Thoracic aorta (tissue), 2 donors: ENCODE measurements at places on chromosomes 16 and 17. TPM values are rescaled to one million over a fixed set of nuclear protein-coding genes. Genes with fewer than 3 reads are reported as not detected.

NFE2L1 gene
- 131 TPM for total RNA-seq

PTRH2 gene
- 8.9 TPM for total RNA-seq

PPM1E gene
- total RNA-seq, result not detected

SLC39A11 gene
- total RNA-seq, result 29.1 TPM

ZDHHC1 gene
- total RNA-seq, result 15.0 TPM

SRRM2 gene
- total RNA-seq, result 476 TPM

KAT2A gene
- 26.4 TPM for total RNA-seq

TPSD1 gene
- total RNA-seq, result 3.1 TPM

DNA sequence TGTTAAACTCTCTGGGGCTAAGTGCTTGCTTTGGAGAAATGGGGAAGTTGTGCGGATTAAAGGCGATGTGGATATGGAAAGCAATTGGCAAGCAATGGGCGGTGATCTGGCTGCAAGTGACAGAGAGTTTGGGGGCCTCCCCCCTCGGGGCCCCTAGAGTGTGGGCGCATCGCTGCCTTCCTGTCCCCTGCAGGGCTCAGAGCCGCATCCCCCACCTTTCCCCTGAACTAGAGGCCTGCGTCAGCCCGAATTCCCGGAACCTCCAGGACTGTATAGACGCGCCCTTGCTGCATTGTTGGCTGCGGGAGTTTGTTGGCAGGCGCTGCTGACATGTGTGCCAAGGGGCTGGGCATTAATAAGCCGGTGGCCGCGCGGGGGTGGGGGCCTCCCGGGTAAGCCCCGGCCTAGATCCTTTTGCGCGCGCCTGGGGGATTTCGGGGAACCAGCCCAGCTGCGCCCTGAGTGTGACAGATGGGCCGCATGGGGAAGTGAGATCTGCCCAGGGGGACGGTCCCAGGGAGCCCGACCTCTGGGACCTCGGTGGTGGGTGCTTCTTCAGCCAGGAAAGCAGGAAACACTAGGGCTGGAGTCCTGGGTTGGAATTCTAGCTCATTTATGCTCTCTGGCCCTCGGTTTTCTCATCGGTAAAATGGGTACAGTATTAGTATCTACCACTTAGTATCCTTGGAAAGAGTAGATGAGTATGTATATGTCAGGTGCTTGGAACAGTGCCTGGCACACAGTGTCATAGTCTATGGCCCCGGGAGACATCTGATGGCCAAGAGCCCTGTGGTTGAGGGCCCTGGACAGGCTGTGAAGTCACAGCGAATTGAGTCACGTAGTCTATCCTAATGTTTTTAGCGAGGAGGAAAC is 1.0 kb downstream of the EEF2K start:
- peak; percentile 83 for DNase-seq

DNA sequence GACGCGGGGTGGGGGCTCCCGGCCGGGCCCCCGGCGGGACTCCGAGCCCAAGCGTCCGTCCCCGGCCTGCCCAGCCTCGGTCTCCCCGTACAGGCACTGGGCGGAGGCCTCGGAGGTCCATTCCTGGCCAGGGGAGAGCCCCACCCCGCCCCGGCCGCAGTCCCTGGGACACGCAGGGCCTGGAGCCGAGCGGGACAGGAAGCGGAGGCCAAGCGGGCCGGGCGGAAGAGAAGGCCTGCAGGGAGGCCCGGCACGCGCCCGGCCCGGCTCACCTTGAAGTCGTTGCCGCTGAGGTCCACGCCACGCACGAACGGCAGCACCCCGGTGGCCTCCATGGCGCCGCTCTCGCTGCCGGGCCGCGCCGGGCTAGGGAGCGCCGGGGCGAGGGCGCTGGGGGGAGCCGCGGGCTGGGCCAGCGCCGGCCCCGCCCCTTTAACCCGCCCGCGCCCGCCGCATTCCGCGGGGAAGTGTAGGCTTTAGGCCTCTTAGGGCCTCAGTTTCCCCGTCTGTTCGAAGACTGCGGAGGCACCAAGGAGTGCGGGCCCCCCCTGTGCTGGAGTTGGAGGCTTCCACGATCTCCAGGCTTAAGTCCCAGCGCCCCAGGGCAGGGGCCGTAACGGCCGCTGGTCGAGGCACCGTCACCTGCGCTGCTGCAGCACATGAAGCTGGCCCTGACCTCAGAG is at the start of gene FLII:
Gene FLII (minus strand): TSS at position 383 of the 683 bp plus-strand sequence. CDS start 48 bp downstream, at position 335.
- no peak for DNase-seq

- DNase-seq, result peak; percentile 65
Measured at GRCh38 chr17:80649672-80650330, 105.2 kb downstream of the RPTOR start.

DNA sequence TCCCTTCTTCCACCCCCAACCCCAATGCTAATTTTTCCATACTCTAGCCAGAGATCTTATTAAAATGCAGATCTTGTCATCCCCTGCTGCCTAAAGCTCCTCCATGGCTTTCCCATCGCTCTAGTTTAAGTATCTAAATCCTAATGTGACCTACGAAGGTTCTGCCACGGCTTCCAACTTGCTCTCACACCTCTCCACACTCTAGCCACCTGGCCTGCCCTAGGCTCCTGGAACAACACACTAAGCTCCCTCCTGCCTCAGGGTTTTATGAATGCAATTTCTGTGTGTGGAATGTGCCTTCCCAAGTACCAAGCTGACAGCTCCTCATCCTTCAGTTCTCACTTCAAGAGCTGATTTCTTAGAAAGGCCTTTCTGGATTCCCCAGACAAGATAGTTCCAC is 16.6 kb downstream of the NXPH3 start:
- DNase-seq, result no peak

DNA sequence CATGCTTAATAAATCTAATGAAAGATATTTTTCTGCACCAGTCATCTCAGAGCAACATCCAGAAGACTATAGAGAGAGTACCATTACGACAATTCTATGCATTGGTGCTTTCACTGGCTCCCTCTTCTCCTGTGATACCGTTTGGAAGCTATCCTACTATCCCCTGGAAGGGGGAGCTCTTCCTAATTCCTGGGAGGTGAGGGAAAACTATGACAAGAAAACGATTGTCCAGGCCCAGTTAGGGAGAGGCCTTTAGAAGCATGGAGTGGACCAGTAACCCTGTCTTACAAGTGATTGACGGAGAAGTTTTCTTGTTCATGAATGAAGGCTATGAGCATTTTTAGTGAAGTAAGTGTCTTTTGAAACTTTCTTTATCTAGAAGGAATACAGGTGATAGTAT is 150.2 kb downstream of the TANC2 start:
- no peak for DNase-seq

DNA sequence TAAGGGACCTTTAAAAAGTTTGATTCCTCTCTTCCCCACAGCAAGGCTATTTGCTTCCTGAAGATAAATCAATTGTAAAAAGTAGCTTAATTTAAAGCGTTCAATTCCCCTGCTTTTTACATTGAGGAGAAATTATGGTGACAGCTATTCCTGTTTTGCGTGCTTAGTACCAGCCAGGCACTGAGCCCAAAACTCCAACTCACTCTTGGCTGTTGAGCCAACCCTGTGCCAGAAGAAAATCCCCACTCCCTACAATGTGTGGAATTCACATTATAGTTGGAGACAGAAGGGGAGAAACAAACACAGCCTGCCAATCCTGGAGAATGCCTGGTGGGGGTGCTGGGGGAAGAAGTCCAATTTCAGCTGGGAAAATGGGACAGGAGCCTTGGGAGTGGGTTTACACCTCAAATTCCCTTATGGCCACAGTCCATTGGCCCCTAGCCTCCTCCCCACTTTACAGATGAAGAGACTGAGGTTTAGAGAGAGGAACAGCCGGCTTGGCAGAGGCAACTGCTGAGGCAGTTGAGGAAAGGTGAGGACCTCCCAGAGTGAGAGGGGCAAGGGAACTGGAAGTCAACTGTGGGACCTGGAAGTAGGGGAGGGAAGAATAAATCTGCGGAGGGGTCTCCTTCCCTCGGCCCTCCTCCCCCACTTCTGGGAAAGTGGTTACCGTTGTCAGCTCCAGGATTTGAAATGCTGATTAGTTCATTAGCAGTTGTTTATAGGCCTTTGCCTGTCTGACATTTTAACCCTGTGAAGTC is 26.1 kb downstream of the CDH1 start:
- no peak for DNase-seq

DNA sequence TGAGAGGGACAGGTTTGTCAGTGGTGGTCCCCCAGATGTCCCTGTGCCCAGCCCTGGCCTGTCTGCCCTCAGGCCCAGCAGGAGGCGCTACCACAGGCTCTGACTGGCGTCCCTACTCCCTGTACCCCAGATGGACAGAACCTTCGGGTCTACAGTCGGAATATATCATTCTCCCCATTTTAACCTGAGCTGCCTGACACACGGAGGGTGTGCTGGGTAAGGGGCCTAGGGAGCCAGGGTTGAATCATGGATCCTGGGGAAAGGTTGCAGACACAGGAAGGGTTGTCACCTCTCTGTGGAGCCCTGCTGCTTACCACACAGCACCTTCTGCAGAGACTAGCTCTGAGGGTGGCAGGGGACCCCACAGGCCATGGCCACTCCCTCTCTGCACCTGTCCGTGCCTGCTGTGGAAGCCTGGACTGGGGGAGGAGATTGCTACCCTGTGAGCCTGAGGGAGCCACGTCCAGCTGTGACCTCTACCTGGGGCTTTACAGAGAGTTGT is 162.2 kb upstream of the ZNF267 start:
- DNase-seq, result no peak

- DNase-seq, result no peak
Measured at GRCh38 chr17:52674686-52675085, 516.2 kb upstream of the CA10 start.

GRCh38 chr17:72407336-72407909 is 286.6 kb downstream of the SOX9 start:
- DNase-seq, result peak; percentile 33

- no peak for DNase-seq
Measured at GRCh38 chr17:17236295-17237025, 508 bp downstream of the FLCN start.

DNA sequence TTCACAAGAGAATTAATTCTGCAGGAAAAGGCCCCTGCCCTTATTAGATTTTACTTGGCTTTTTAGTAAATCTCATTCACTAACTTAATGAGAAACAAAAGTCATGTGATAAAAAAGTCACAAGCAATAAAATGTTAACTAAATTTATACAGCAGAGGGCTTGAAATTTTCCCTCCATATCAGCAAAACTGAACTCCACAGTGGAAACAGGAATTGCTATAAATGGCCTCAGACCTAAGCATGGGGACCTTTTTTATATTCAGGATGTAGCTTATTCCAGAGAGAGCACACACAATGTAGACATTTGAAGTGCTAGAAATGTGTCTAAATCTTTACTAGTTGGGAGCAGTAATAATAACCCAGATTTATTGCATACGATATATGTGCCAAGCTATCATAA is 291.5 kb downstream of the C16orf95 start:
- DNase-seq, result no peak

GRCh38 chr16:78889346-78889745 is 711.2 kb downstream of the MAF start:
- no peak for DNase-seq

GRCh38 chr17:34204402-34204801 is 50.7 kb upstream of the CCL2 start:
- no peak for DNase-seq

DNA sequence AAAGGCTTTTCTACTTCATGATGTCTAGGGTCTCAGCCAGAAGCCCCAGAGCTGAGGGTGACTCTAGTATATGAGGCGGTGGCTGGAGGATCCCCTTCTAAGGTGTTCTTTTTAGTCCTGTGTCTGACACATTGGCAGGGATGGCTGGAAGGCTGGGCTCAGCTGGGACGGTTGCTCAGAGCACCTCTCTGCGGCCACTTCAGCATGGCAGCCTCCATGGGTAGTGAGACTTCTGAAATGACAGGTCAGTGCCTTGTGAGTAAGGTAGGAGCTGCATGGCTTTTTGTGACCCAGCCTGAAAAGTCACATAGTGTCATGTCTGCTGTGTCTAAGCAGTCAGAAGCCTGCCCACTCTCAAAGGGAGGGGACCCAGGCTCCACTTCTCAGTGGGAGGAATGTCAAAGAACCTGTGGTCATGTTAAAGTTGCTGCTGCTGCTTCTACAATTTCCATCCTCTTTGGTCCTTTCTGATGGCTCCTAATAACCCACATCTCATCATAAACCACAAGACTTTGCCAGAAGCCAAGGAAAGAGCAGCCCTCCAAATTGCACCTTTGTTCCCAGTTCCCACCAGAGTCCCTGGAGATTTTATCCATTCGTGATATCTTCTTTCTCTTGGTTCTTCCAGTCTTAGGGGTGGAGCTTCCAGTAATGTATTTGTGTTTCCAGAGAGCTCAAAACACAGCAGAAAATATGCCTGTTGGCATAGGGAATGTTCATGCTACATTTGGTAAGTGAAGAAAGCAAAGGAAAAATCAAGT is 15.4 kb upstream of the KCNG4 start:
- DNase-seq, result no peak

GRCh38 chr17:1515640-1516387 is 598 bp downstream of the INPP5K start:
- no peak for DNase-seq

DNA sequence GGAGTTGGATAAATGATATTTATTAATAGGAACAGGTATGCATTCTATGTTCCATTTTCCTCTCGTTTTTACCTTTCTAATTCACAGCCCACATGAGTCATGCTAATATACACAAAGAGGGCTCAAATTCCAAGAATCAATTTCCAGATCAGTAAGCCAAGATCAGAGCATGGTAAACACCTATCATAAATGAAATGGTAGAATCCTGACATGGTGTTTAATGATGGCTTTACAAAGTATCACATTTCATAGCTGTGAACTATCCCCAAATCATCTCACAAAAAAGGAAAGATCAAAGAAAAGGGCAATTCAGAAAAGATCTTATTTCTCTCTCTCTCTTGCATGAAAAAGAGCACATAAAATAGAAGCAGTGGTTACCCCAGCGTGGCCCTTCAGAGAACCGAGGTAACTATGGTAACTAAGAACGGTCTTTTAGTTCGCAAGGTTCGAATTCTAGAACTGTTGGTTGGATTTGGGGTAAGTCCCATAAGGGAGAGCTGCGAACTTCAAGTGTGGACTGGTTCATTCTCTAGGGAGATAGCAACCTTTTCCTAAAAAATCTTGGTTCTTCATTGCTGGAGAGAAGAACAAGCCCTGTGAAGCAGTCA is 73.0 kb downstream of the MARCHF10 start:
- DNase-seq, result no peak

DNA sequence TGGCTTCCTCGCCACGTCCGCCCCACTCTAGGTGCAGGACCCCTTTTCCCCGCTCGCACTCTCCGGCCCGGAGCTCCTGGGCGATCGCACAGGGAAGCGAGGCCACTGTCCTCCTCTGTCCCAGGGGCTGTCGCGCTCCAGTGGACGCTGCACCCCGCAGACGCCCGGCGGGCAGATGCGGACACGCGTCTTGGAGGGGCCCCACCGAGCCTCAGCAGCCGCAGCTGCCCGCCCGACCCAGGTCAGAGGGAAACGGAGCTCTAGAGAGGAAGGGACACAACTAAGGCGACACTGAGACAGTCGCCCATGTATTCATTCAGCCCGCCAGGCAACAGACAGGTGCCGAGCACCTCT is 726 bp upstream of the SLC13A5 start:
- no peak for DNase-seq

DNA sequence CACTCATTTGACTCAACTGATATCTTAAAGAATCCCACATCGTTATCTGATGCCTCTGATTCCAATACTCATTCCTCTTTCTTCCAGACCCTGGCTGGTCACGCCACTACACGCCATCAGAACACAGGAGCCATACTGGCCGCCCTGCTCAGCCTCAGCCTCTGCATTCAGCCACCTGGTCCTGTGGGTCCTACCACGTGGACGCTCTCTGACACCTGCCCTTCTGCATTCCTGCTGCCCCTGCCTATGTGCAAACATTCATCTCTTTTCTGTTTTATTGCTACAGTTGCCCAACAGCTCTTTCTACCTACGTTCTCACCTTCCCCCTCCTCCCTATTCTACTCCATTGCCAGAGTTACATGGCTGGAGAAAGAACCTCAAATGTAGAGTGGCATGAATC is 18.4 kb downstream of the PSMD7 start:
- no peak for DNase-seq
